Fibroblast of lung (primary cell): ENCODE measurements at places on chromosomes 6 and 20. TPM values are rescaled to one million over a fixed set of nuclear protein-coding genes. Genes with fewer than 3 reads are reported as not detected.
A peak's percentile ranks its signal among the peaks of the same experiment; 100 is the strongest.

SLC22A7 gene
- total RNA-seq = not detected in 2 replicates

TNFRSF21 gene
- 4.8 and 12.6 TPM in 2 replicates for total RNA-seq

KPNA5 gene
- 10.0 and 11.6 TPM in 2 replicates for total RNA-seq

- no peak overlapping the region for H3K27ac ChIP-seq
- peak; percentile 46 for DNase-seq
- H3K36me3 ChIP-seq = peaks cover 5% of the 10 kb centered on the region
- H3K4me3 ChIP-seq = no peak overlapping the region
Measured at GRCh38 chr20:47204008-47204849, 152.3 kb downstream of the ZMYND8 start.

DEFB124 gene
- total RNA-seq = not detected in 2 replicates

DNA sequence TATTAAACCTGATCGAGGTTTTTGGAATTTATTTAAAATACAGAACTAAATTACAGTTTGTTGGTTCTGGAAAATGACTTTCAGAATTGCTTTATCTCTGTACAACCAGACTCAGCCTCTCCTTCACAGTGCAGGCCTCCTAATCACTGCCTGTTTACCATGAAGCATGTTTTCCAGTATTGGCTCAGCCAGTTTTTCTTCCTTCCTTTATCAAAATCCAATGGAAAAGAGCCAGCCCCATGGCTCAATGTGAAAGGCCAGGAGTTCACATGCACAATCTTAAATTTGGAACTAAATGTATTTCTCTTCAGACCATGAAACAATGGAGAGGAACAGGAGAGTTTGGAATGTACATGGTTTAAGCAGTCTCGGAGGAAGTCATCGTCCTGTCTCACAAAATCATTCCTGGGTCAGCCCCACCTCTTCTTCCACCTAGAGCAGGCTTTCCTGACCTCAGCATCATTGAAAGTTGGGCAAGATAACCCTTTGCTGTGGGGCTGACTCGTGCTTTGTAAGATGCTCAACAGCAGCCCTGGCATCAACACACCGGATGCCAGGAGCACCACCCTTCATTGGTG, 680.9 kb upstream of the AGPAT4 start:
- no peak overlapping the region for H3K4me3 ChIP-seq
- H3K27ac ChIP-seq = no peak overlapping the region
- no peaks in the 10 kb centered on the region for H3K4me1 ChIP-seq
- no peak for DNase-seq
- no peaks in the 10 kb centered on the region for H3K27me3 ChIP-seq

DNA sequence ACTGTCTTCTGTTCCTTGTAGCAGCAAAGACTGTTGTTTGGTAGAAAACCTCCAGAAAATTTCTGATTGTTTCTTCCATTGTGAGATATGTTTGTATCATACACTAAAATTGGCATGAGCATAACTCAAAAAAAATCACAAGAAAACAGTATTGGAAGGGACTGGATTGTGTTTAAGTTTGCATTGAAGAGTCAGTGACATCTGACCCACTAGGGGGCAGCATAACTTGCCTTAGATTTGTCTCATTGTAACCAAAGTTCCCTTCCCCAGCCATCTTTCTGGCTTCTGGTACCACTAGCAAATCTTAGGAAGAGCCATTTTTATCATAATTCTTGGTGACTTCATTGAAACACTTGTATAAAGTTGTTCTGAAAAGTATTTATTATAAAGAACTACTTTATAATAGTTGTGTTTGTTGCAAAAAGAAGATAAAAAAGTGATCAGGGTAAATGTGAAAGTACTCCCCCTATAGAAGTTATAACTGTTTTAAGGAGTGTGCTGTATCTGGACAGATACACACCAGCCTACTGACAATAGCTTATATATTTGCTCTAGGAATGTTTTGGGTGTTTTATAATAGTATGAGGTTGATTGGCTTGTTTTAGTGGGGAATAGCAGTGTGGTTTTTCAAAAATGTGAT, 7.7 kb downstream of the CSTF1 start:
- no peak overlapping the region for H3K4me3 ChIP-seq
- peaks cover 39% of the 10 kb centered on the region for H3K36me3 ChIP-seq
- DNase-seq = peak; percentile 88
- H3K4me1 ChIP-seq = peaks cover 2% of the 10 kb centered on the region
- no peaks in the 10 kb centered on the region for H3K27me3 ChIP-seq

TNFRSF6B gene
- 6.7 and 35.2 TPM in 2 replicates for total RNA-seq

TENT5A gene
- 24.6 and 24.9 TPM in 2 replicates for total RNA-seq

- no peaks in the 10 kb centered on the region for H3K36me3 ChIP-seq
- H3K4me3 ChIP-seq = no peak overlapping the region
- H3K27me3 ChIP-seq = peaks cover 12% of the 10 kb centered on the region
- H3K27ac ChIP-seq = no peak overlapping the region
- peak; percentile 59 for DNase-seq
- H3K4me1 ChIP-seq = peaks cover 7% of the 10 kb centered on the region
Measured at GRCh38 chr6:43723737-43724295, 36.2 kb upstream of the MRPS18A start.

APOM gene
- 0.99 and 1.0 TPM in 2 replicates for total RNA-seq

MOG gene
- total RNA-seq = not detected in 2 replicates

CYP39A1 gene
- 3.6 and 3.8 TPM in 2 replicates for total RNA-seq

GRCh38 chr20:60001108-60001507, 42.9 kb downstream of the CDH26 start:
- H3K27me3 ChIP-seq = no peaks in the 10 kb centered on the region
- no peak overlapping the region for H3K27ac ChIP-seq
- no peaks in the 10 kb centered on the region for H3K4me1 ChIP-seq
- no peak for DNase-seq
- H3K4me3 ChIP-seq = no peak overlapping the region

CFB gene
- total RNA-seq = 62.9 and 87.1 TPM in 2 replicates

DNA sequence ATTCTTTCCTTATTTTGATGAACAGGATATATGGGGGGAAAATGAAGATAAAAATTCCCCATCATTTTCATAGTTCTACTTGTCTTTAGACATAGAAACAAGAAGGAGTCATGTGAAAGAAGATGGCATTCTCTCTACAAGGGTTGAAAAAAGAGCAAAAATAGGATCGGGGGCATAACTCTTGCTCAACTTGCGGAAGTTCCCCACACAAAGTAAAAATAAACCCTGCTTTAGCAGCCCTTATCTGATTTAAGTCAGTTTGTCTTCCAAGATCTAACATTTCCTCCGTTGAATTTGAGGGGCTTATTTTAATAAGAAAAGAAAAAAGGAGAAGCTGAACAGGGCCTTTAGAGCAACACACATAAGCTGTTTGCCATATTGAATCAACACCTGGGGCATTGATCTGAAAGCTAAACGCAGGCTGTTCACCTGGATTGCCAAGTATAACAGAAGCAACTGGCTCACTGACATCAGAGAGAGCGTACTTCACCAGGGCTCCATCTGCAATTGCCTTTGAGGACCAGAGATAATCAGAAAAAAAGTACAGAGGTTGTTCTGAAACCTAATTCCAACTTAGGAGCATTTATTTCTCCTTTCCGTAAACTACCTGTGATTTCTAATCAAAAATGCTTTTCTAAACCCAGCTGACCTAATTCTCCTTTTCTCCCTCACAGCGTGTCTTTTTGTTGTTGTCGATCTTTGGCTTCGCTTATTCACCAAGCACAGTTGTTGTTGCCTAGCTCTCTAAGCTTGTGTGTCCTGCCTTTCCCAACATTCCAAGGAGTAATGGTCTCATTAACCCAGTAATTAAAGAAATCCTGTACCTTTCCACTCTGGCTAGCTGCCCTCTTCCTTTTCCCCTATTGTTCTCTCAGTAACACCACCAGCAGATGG, 568.0 kb downstream of the KIF16B start:
- no peaks in the 10 kb centered on the region for H3K4me1 ChIP-seq
- H3K27ac ChIP-seq = no peak overlapping the region
- no peaks in the 10 kb centered on the region for H3K27me3 ChIP-seq
- H3K36me3 ChIP-seq = no peaks in the 10 kb centered on the region

SCGN gene
- total RNA-seq = not detected in 2 replicates

DNA sequence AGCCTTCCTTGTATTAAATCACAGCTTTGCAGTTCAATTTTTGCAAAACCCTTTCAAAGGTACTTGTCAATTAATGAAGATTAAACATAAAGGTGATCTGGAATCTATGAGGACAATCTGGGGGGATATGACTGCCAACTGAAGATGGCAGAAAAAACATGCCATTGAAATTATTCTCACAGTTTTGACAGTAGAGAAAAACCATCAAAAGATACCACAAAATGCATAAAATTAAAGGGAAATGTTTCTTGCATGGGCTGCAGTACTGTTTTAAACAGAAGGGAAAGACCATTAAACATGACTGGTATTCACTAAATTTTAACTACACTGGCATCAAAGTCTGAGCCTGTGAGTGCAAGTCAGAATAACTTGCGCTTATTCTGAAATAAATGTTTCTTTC, 194.2 kb downstream of the ATXN1 start:
- no peaks in the 10 kb centered on the region for H3K4me1 ChIP-seq
- no peaks in the 10 kb centered on the region for H3K27me3 ChIP-seq
- H3K4me3 ChIP-seq = no peak overlapping the region
- no peak overlapping the region for H3K27ac ChIP-seq
- no peaks in the 10 kb centered on the region for H3K36me3 ChIP-seq

DNA sequence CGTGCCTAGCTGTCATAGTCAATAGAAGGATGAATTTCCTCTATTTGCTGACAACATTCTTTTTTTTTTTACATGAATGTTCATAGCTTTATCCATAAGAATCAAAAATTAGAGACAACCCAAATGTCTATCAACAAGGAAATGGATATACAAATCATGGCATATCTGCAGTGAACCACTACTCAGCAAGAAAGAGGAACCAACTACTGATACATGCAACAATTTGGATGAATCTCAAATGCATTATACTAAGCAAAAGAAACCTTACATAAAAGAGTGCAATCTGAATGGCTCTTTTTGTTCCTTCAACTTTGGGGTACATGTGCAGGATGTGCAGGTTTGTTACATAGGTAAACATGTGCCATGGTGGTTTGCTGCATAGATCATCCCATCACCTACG, 17.7 kb upstream of the MCM9 start:
- no peak overlapping the region for H3K27ac ChIP-seq
- no peaks in the 10 kb centered on the region for H3K36me3 ChIP-seq
- H3K27me3 ChIP-seq = no peaks in the 10 kb centered on the region
- H3K4me3 ChIP-seq = no peak overlapping the region

DNA sequence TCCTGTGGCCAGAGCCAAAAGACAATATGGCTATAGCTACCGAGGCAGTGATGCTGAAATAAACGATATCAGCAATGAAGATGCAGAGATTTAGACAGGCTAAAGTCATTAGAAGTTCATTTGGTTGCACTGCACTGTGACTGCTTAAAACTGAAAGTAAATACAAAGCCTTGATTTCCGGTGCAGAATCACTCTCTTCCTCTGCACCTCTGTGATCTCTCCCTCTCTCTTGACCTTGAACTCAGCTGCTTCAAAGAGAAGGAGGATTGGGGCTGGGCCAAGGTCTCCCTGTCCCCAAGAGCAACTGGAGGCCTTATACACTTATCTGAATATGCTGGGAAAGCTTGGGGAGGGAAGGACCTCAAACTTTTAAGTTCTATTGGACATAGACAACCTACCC, 34.6 kb upstream of the SPACA1 start:
- no peaks in the 10 kb centered on the region for H3K36me3 ChIP-seq
- H3K27me3 ChIP-seq = no peaks in the 10 kb centered on the region
- no peak overlapping the region for H3K4me3 ChIP-seq
- no peaks in the 10 kb centered on the region for H3K4me1 ChIP-seq

OR2J1 gene
- total RNA-seq = not detected in 2 replicates

DNA sequence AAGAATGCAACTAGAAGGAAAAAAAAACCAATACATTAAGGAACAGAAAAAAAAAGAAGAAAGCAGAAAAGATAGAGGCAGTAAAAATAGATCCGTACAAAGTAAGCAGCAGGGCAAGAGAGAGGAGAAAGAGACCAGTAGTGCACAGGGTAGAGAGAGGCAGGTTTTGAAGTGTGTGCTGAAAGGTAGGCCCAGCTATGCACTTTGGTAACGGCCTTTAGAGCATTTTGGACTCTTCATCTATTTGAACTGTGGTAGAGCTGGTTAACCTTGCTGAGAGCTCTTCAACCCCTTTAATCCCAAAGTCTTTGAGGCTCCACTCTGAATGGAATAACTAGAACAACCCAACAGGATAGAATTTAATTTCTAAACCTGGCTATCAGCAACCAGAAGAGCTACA, 45.2 kb downstream of the ADGRB3 start:
- H3K36me3 ChIP-seq = no peaks in the 10 kb centered on the region
- no peak overlapping the region for H3K27ac ChIP-seq
- no peaks in the 10 kb centered on the region for H3K27me3 ChIP-seq
- DNase-seq = no peak
- no peak overlapping the region for H3K4me3 ChIP-seq

GRCh38 chr6:2911171-2911570, 8.1 kb upstream of the SERPINB9 start:
- DNase-seq = no peak
- no peaks in the 10 kb centered on the region for H3K4me1 ChIP-seq
- H3K36me3 ChIP-seq = no peaks in the 10 kb centered on the region
- no peak overlapping the region for H3K4me3 ChIP-seq

DNA sequence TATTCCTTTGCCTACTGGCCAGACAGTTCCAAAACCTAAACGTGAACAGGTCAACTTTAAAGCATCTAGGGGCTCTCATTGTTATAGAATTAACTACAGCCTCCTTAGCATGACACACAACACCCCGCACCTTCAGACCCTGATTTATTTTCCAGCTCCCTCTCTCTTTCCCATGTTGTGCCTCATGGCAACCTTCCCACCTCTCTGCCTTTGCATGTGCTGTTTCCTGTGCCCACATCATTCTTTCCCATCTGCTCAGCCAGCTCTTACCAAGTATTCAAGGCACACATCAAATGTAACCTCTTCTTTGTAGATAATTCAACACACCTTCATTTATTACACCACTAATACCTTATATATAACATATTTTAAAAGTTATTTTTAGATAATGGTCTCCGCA, 291.0 kb downstream of the COL12A1 start:
- no peak overlapping the region for H3K4me3 ChIP-seq
- DNase-seq = no peak
- no peaks in the 10 kb centered on the region for H3K36me3 ChIP-seq
- no peak overlapping the region for H3K27ac ChIP-seq
- no peaks in the 10 kb centered on the region for H3K4me1 ChIP-seq
- no peaks in the 10 kb centered on the region for H3K27me3 ChIP-seq

DNA sequence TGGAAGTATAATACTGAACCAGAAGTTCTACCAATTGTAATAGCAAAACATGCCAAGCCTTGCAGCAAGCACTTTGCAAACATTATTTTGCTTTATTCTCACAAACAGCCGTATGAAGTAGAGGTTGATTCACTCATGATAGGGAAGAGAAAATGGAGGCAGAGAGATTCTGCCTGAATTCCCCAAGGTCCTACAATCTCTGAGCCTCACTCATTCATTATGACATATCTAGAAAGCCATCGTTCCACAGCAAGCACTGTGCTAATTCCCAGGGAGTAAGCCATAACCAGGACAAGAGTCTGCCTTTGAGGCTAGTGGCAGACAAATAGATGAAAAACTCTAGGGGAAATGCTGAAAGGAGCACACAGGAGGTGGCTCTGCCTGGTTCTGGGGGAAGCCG, 288.0 kb downstream of the TSHZ2 start:
- no peak overlapping the region for H3K4me3 ChIP-seq
- H3K4me1 ChIP-seq = no peaks in the 10 kb centered on the region
- H3K27ac ChIP-seq = no peak overlapping the region
- no peaks in the 10 kb centered on the region for H3K27me3 ChIP-seq
- no peaks in the 10 kb centered on the region for H3K36me3 ChIP-seq
- no peak for DNase-seq

- no peak overlapping the region for H3K27ac ChIP-seq
- DNase-seq = no peak
- no peaks in the 10 kb centered on the region for H3K27me3 ChIP-seq
- no peaks in the 10 kb centered on the region for H3K4me1 ChIP-seq
- H3K4me3 ChIP-seq = no peak overlapping the region
Measured at GRCh38 chr6:108227290-108227689, 33.5 kb downstream of the SNX3 start.
